ENCODE measurements at places on chromosomes 5 and 9.

DNA sequence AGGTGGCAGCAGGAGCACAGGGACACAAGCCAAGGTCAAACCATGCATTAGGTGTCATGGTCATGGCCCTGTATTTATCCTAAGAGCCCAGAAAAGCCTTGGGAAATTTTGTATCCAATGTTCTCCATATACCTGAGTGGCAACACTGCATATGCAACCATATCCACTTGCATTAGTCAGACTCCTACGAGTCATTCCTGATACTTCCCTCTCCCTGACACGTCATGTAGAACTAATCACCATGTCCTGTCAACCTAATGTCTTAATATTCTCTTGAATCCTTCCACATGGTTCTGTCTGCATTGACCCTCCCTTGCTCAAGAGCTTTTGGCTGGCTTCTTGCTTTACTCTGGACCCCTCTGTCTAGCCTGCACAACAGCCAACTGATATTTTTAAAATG, 9.4 kb downstream of the SCGB3A2 start:
- DNase-seq, result no peak

DNA sequence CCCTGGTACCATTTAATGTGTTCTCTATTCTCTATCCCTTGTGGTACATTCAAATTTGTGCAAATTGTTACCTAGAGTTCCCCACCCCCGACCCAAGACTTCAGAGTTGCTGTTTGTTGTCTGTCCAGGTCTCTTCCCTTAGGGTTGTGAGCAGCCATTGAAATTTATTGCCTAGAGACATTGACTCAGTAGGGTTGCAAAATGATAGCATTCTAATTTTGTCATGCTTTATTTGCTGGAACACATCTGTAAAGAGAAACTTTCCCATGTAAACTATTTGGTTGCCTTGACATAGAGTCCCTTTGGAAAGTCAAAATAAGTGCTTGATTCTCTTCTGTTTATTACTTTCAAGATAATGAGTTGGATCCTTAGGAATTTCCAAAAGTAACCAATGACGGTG, 91.7 kb upstream of the KLF9 start:
- DNase-seq, result no peak

DNA sequence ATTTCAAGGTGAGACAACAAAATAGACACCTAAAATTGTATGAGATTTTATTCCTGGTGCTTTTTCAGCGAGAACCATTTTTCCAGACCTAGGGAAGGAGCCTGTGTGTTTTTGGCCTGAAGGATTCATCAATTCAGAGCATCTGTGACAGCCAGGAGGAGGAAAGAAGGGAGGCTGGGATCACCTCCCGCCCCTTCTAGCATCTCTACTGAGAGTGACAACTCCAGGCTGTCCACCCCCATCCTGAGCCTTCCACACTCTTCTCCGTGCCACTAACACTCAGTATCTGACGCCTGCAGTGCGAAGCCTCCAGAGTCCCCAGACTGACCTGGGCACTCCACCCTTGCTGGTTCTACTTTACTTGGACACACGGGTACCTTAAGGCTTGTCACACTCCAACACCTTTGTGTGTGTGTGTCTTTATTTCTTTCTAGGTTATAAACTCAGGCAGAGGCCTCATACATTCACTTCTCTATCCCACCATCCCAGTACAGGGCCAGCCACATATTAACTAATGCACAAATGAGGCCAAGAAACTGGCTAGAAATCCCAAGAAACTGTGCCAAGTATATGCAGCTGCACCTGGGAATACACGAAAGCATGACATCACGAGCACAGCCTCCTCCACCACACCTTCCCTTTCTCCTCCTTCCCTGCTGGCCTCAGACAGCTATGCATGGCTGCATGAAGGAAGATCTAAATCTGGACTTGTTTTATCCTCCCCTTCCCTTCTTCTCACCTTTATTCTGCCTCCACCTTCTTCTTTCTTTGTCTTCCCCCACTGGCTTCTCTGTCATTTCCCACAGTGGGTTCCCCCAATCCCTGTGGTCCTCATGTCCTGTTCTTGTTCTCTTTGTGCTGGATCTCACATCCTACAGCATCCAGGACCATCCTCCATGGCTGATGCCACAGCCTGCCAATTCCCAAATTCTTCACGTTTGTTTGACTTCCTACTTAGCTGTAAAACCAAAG, 16.0 kb downstream of the S1PR3 start:
- DNase-seq, result no peak

GRCh38 chr5:113678924-113679575, 165.6 kb downstream of the YTHDC2 start:
- DNase-seq, result no peak

DNA sequence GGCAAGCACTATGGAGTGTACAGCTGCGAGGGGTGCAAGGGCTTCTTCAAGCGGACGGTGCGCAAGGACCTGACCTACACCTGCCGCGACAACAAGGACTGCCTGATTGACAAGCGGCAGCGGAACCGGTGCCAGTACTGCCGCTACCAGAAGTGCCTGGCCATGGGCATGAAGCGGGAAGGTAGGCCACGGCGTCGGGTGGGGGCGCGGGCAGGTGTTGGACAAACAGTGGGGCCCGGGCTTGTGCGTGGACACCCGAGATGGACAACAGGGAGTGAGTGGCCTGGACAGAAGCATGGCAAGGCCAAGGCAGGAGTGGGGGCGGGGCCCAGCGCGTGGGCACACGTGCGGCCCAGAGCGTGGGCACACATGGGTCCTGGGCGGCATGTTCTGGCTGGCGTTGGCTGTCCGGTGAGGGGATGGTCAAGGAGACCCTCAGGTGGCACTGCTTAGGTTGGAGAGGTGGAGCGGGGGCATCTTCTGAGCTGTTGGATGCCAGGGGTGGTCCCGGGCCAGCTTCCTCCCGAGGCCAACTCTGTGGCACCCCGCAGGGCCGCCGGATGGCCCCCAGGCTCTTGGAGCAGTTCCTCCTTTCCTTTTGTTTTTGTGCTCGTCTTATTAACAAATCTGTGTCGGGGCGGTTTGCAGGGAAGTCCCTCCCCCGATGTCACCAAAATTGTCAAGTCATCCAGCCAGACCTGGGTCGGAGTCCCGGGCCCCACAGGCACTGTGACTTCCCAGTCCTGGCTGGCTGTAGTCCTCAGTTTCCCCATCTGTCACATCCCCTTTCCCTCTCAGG, 82.9 kb downstream of the RXRA start:
- no peak for DNase-seq

- DNase-seq, result no peak
Observed at GRCh38 chr5:175813943-175814630, 57.3 kb upstream of the CPLX2 start.

- no peak for DNase-seq
Observed at GRCh38 chr9:135258461-135258860, 171.0 kb downstream of the OLFM1 start.

- DNase-seq, result no peak
Observed at GRCh38 chr9:784202-784601, 57.3 kb upstream of the DMRT1 start.

- DNase-seq, result no peak
Observed at GRCh38 chr9:101226803-101227202, 158.0 kb downstream of the BAAT start.

DNA sequence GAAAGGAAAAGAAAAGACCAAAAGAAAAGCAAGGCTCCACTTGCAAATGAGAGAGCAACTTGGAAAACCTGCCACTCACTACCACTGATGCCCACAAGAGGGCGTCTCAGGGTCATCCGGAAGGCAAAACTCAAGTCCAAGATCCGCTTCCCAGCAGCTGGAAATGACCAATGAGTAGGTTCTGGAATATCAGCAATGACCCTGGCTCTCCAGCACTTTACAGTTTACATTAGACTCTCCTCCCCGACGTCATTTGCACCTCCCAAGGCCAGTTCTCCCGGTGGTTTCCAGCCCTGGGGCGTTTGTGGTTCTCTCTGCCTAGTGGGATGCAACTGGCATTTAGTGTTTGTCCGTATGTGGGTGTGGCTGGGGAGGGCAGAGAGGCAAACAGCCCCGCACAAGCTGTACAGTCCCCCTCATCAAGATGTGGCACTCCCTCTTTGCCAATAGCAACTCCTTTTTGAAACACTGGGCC, 193.8 kb upstream of the ZNF618 start:
- DNase-seq, result no peak

GRCh38 chr5:135215617-135216470, 181.8 kb upstream of the PITX1 start:
- no peak for DNase-seq

GRCh38 chr9:127067603-127068220, 54.7 kb downstream of the ANGPTL2 start:
- DNase-seq, result no peak

- no peak for DNase-seq
Observed at GRCh38 chr9:95239071-95239470, 78.4 kb downstream of the FANCC start.

DNA sequence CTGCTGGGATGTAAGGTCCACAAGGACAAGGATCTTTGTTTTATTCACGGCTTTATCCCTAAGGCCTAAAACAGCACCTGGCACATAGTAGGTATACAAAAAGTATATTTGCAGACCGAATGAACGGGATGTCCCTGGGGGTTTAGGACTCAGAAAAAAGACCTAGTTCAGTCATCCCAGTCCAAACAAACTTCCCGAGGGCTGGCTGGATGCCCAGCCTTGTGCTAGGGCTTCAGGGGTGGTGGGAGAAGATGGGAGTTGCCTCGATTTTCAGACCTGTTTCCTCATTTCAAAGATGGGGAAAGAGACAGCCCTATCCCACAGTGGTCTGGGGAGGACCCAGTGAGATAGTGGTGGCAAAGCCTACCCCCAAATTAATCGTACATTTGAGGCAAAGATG, 3.0 kb upstream of the PROB1 start:
- no peak for DNase-seq

- no peak for DNase-seq
Observed at GRCh38 chr5:133820507-133820906, 147.9 kb downstream of the C5orf15 start.

GRCh38 chr9:35666045-35666444, 1.1 kb upstream of the ARHGEF39 start:
- no peak for DNase-seq

- no peak for DNase-seq
Observed at GRCh38 chr5:117183326-117183725, 608.7 kb upstream of the SEMA6A start.

DNA sequence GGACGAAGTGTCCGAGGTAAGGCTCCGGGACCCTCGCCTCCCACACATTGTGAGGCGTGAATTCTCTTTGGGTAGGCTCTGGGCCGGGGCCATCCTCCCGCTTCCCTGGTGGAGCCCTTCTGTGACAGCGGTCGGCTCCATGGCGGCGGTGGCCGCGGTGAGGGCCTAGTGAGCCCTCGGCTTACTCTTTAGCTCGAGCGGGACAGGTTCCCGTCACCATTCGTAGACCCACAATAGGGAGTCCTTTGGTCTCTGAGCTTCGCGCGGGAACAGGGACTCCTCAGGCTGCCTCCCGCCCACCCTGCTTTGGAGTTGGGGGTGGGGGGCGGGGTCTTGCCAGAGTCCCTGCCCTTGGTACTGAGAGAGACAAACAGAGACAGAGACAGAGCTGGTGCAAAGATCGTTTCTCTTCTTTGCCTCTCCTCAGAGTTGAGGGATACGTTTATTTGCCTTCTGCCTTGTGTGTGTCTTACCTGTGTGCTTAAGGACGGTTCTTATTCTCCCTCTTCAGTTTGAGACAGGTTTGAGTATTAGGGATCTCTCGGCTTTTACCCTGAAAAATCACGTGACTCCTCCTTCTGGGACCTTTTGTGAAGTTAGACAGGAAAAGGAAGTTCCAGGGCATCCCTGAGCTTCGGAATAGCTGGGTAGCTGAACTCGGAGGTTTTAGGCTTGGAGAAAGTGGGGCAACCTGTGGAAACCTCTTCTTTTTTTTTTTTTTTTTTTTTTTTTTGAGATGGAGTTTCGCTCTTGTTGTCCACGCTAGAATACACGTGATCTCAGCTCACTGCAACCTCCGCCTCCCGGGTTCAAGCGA, 833 bp downstream of the ANKHD1 start:
- no peak for DNase-seq

DNA sequence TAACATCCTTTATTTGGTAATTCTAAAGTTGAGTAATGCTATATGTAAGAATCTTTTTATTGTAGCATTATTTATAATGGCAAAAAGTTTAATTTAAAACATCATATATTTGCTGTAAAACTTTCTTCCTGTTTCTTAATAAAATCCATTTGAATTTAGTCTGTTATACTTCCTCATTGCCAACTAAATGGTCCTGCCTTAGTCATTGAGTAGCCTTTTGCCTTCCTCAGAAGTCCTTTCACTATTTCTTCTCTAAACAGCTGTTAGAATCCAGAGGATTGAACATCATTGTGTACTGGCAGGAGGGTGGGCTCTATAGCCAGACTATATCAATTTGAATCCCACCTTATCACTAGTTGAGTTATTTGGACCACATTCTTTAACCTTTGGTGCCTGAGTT, 11.0 kb downstream of the SLC44A1 start:
- DNase-seq, result no peak

DNA sequence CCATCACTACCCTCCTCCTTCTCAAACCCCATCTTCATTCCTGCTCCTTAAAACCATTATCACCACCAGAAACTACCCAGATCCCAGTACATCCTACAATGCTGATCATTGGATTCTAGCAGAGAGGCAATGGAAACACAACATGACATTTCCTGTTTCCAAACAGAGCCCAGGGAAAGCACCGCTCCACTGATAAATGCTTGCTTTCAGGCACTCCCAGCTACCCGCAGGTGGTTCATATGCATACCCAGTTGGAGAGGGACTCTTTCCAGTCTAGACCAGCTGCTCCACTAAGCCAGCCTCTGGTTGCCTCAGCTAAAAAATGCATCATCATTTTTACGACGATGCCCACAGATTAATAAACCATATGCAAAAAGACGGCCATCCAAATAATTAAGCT, 39.2 kb upstream of the ACO1 start:
- DNase-seq, result no peak

DNA sequence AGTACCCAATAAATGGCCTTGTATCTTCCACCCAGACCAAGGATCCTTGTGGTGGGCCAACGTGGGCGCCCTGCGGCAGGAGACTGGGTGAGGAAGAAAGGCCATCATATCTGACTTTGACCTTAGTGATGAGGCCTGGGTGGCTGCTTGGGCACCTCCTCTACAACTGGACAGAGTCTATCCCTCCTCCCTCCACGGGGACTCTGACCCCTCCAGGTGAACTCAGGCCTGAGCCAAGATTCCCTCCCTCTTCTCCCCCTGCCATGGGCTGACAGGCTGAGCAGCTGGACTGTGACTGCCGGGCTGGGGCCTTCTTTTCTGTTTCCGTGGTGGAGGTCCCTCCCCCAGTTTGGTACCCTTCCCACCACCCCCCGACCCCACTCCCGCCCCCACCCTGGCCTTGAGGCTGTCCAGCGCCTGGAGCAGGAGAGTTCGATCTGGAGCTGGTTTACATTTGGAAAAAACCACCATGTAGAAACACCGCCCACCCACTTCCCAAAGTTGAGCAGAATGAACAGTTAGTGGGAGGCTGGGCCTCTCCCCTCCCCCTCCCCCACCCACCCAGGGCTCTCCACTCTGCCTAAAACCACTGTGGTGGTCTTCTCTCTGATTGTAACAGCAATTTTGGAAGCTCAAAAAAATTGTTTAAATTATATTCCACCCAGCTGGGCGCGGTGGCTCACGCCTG, 1.2 kb upstream of the PHYHD1 start:
- no peak for DNase-seq

- no peak for DNase-seq
Observed at GRCh38 chr9:94929369-94929756, 202.9 kb downstream of the AOPEP start.

All from stimulated activated CD8-positive, alpha-beta memory T cell treated with anti-CD3 and anti-CD28 coated beads, Interleukin-4, amount 100 ng/mL, for 1 hour (primary cell).